Chondrocyte (in vitro differentiated cells): ENCODE measurements at places on chromosomes 16 and 17. TPM values are rescaled to one million over a fixed set of nuclear protein-coding genes. Genes with fewer than 3 reads are reported as not detected.

GRCh38 chr16:18003033-18003432 lies 333.5 kb downstream of the NPIPA8 start:
- H3K27me3 ChIP-seq: no peaks in the 10 kb centered on the region
- H3K4me3 ChIP-seq: no peak overlapping the region
- no peak for DNase-seq
- H3K27ac ChIP-seq: no peak overlapping the region

DNA sequence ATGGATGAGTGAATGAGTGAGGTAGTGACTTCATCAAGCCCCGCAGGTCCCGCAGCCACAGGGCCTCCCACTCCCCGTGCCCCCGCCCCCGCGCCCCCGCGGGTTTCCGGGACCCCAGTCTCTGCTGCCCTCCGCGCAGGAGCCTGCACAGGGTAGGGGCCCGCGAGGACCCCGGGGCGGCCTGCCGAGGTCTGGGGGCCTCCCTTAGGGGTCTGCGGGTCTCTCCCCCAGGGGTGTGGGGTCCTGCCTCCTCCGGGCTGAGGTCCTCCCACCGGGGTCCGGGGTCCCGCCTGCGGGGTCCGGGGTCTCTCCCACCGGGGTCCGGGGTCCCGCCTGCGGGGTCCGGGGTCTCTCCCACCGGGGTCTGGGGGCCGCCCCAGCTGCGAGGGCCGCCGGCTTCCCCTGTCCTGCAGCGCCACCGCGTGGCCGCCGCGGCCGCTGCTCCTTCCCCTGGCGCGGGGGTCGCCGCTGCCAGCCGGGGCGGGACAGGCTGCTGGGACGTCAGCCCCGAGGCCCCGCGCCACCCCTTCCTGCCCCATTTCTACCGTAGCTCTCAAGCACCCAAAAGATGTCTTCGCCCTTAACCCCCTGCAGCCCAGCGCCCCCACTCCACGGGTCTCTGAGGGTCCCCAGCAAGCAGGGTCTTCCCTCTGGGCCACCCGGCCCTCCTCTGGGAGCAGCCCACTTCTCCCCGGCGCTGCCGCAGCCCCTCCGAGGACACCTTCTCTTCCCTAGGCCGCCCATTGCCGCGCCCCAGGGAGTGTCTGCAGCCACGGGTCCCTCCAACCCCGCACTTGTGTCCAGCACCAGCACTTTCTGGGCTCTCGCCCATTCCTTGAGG lies 10.4 kb upstream of the CHMP6 start:
- peaks cover 23% of the 10 kb centered on the region for H3K4me1 ChIP-seq
- no peaks in the 10 kb centered on the region for H3K36me3 ChIP-seq
- H3K27me3 ChIP-seq: no peaks in the 10 kb centered on the region
- H3K27ac ChIP-seq: no peak overlapping the region
- peak overlapping the region; percentile 50 for H3K4me3 ChIP-seq

- H3K4me1 ChIP-seq: no peaks in the 10 kb centered on the region
- H3K27me3 ChIP-seq: no peaks in the 10 kb centered on the region
- DNase-seq: no peak
- H3K27ac ChIP-seq: no peak overlapping the region
- no peaks in the 10 kb centered on the region for H3K36me3 ChIP-seq
- no peak overlapping the region for H3K4me3 ChIP-seq
Observed at GRCh38 chr16:65809627-65810026, 556.9 kb upstream of the CDH5 start.

DUXB gene
- not detected in 3 replicates for total RNA-seq

CES4A gene
- 1.6 to 6.6 TPM (median 2.6 TPM) in 3 replicates for total RNA-seq
